ENCODE measurements at places on chromosomes 5 and 9.

GRCh38 chr5:155308289-155308688 lies 294.7 kb downstream of the KIF4B start:
- DNase-seq: no peak

DNA sequence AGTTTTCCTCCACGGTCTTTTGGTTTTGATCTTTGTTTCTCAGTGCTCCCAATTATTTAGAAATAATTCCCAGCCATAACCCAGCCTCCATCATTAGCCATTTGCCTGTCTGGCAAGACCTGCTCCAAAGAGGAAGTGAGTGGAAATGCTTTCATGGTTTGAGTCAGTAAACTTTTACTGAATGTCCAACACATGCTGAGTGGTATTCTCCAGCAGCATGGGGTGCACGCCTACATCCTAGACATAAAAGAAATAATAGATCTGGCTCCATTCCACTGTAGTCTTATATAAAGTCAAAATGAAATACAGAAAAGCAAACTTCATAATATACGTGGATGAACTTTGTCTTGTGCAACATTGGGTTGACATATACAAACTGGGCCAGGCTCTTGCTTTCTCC lies 757.2 kb downstream of the TLE1 start:
- no peak for DNase-seq

- peak; percentile 48 for DNase-seq
Measured at GRCh38 chr9:5549658-5550650, 39.6 kb downstream of the PDCD1LG2 start.

DNA sequence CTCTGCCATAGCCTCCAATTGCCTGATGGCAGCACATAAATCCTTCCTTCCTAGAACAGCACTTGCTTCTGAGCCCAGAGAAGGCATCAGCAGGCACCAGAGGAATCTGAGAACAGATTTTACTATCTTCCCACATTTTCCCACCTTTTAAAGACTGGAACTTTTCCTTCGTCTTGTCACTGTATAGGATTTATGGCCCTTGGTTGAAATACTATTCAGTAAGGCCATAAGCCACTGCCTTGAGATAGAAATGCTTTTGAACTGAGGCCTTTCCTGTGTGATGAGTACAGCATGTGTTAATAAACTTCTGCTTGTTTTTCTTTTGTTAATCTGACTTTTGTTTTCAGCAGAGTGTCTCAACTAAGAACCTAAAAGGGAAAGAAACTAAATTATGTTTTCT lies 84.3 kb downstream of the MRPS27 start:
- no peak for DNase-seq

- no peak for DNase-seq
Measured at GRCh38 chr5:102782217-102782872, 27.2 kb downstream of the PAM start.

- DNase-seq: no peak
Measured at GRCh38 chr5:103541569-103541968, 21.0 kb downstream of the NUDT12 start.

- DNase-seq: no peak
Measured at GRCh38 chr5:29896646-29897045, 1296.8 kb upstream of the CDH6 start.
